Cerebellar cortex (tissue), 1 donor: ENCODE measurements at places on chromosomes 16 and 17.

DNA sequence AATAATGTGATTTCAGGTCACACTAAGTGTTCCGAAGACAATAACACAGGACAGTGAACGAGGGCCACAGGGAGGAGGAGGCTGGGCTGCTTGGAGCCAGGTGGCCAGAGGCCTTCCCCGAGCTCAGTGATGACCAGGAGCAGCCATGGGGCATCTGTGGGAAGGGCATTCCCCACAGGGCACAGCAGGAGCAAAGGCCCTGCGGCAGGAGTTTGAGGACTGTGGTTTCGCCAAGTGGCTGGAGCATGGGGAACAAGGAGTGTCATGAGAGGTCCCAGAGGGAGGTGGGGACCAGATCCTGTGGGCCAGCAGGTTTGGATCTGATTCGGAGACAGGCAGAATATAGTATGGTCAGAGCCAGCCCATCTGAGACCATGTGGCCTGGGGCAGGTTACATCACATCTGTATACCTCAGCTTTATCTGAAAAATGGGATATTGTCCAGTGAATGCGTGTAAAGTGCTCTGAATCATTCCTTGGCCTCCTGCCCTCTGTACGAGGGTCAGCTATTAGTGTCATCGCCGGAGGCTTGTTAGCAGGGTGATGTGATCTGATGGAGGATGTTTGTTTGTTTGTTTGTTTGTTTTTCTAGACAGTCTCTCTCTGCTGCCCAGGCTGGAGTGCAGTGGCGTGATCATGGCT lies 176.8 kb downstream of the KATNIP start:
- DNase-seq: no peak

DNA sequence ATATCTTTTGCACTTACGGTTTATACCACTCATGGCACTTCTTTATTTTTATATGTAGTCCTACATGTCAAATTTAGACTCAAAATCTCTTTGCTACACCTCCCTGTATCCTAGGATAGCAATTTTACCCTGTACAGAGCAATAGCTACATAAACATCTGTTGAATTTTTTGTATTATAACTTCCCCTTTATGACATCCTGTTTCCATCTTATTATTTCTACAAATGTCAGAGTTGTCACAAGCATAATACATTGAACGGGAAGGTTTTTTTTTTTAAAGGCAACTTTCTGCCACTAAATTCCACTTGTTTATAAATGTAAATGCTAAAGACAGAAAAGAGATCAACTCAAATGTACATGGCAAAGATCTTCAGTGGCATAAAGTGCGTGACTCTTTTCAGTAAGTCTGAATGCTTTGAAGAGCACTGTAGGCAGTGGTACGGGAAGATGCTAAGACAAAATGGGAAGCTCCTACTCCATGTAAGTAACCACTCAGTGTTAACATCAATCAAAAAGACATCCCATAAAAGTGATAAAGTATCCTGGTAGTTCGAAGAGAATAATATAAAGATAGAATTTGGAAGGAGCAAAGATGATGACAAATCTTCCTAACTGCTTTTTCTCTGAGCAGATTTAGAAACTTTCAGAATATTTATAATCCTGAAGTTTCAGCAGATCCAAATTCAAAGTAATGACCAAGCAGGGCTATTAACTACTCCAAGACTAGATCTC lies 26.8 kb downstream of the GNA13 start:
- no peak for DNase-seq

DNA sequence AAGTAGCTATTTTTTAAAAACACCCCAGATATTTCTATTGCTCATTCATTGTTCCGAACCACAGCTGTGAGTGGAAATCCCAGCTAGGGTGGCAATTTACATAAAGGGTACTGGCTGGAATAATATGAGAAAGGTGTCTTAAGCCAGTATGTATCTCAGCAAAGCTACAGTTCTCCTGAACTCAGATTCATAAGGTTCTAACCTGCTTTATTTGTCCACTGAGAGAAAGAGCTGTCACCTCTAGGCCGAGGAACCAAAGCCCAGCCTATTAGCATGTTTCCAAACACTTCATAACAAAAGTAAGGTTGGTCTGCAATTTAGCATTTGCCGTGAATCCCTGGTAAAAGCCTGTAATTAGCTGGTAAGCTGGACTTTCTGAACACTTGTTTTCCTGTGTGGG lies 57.0 kb upstream of the CLEC19A start:
- DNase-seq: no peak

- DNase-seq: no peak
These were observed 11.6 kb upstream of the CACNG4 start for GRCh38 chr17:66952681-66953629.

GRCh38 chr16:23838485-23839142 lies 2.8 kb downstream of the PRKCB start:
- DNase-seq: no peak

DNA sequence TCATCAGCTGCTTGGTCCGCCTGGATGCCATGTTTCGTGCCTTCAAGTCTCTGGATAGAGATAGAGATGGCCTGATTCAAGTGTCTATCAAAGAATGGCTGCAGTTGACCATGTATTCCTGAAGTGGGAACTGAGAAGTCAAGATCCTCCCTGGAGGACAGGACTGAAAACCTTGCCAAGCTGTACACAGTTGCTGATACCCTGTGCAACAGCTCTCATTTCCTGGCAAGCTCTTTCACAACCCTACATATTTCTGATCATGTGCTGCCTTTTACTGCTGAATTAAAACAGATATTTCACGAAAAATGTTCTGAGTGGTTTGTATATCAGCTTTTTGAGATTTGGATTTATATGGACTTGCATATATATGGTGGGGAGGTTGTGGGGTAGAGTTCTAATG lies 898 bp downstream of the CAPNS2 start:
- DNase-seq: no peak

GRCh38 chr17:73192894-73193701 lies at the start of gene COG1:
Gene COG1, plus strand, starts transcription at chr17:73193055. Its CDS starts 15 bp downstream, at chr17:73193070.
- peak; percentile 88 for DNase-seq

DNA sequence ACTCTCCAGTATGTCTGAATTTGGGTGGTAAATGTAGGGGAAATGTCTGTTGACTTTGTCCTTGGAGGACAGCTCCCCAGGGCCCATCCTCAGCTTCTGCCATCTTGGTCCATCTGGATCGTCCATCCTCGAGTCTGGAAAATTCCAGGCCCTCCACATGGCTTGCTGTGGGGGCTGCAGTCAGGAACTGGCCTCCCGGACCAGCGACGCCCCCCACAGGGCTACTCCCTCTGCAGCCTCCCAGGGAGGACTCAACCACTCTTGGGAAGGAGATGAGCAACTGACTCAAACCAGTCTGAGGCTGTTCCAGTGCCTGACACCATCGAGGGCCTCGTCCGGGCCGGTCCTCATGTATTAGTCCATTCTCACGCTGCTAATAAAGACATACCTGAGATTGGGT lies 5.5 kb upstream of the ZG16B start:
- DNase-seq: no peak

DNA sequence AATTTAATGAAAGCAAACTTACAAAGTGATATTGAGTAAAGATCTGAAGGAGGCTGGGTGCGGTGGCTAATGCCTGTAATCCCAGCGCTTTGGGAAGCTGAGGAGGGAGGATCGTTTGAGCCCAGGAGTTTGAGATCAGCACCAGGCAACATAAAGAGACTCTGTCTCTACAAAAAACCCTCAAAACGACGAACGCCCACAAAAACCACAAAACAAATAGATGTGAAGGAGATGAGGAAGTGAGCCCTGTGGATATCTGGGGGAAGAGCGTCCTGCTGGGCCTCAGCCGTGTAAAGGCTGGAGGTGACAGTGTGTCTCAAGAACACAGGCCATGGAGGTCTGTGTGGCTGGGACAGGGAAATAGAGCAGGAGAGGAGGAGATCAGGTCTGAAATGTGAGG lies 68.8 kb downstream of the ITFG1 start:
- DNase-seq: no peak

GRCh38 chr17:51371732-51372151 lies 111.4 kb downstream of the UTP18 start:
- DNase-seq: peak; percentile 91

DNA sequence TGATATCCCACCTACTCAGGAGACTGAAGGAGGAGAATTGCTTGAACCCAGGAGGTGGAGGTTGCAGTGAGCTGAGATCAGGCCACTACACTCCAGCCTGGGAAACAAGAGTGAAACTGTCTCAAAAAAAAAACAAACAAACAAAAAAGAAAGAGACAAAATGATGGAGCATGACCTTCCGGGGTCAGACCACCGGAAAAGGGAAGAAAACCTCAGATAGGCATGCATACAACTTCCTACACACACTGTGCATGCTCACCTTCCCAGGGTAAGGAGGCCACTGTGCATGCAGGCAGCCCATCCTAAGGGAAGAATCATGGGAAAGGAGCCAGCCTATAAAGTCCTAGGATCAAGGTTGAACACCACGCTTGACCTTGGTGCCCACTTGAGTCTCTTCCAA lies 9.6 kb upstream of the MAPK3 start:
- no peak for DNase-seq

DNA sequence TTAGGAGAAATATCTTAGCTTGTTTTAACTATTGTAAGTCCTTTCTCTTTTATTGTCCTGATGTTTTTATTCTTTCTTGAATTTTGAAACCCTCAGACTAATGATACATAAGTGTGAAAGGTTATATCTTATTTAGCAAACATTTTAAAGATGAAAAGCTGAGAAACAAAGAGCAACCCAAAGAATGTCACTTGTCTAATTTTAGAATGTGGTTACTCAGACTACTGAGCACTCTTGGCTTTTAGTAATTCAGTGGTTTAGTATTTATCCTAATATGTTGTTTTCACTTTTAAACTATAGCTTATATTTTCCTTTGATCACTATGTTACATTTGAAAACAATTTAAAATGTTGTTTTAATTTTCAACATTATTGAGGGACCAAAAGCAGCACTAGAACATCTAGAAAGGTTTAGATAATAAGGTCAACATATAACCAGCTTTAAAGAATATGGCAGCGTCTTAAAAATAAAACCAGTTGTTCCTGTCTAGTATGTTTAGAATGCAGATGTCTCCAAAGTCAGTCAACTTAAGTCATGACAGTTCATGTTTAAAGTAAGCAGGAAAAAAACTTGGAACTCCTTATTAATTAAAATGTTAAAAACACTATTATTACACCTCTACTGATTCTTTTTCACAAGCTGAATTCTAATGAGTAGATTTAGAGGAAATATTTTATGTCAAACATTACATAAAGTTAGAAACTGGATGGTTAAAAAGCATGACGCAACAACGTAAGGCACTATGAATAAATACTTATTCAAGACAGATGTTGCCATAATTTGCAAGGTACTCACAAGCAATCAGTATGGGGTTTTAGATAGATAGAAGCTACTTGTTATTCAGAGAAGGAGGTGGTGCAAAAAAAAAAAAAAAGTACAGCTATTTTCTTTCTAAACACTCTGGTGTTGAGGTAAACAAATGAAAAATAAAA lies 2.4 kb downstream of the MBTD1 start:
- DNase-seq: no peak
